ENCODE measurements at places on chromosomes 16 and 17.
A peak's percentile ranks its signal among the peaks of the same experiment; 100 is the strongest.

DNA sequence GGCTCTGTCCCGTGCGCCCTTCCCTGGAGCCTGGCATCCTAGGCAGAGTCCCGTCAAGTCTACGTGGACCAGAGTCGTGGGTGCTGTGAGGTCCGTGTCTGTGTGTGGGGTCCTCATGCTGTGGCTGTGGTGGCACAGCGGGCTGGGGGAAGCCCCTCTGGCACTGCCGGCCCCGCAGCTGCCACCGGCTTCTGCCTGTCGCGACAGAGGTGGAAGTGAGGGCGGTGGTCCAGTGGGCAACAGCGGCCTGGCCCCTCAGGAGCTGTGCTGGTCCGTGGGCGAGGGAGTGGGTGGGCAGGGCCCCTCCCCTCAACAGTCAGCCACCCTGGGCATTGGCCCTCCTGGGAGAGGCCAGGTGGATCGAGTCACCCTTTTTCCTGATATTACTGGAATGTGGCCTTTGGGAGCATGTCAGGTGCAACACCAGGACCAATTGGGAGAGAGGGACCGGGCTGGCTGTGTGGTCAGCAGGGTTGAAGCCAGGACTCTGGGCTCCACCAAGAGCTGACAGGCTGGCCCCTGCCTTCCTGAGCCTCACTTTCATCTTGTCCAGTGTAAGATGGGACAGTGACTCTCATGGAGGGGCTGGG lies 11.9 kb downstream of the BAIAP2 start:
- peaks cover 83% of the 10 kb centered on the region for H3K4me1 ChIP-seq
- peak overlapping the region; percentile 7 for H3K27ac ChIP-seq
- no peaks in the 10 kb centered on the region for H3K36me3 ChIP-seq

DNA sequence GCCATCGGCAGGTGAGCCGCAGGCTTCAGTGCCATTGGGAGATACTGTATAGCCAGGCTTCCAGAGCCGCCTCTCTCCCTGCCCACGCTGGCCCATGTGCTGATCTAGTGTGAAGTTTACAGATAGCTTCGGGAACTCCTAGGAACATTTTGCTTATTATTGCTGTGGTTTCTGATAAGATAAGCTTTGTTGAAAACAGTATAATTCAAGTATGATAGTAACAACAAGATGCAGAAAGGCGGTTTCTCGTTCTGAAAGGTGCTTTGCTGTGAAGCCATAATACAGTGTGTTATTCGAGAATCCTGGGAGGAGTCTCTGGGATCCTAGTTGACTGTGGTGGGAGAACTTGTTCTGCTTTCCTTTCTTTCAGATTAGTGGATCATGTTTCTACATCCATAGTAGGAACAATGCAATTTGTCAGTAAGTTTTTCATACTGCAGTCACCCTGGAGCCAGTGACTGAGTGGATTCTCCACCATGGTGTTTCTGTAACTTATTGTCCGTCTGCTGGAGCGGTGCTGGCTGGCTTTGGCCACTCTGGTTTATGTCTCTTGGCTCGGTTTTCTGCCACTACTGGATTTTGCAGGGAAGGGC lies 31.5 kb downstream of the RAB11FIP3 start:
- no peak for DNase-seq
- no peak overlapping the region for H3K4me3 ChIP-seq
- H3K36me3 ChIP-seq = peaks cover 3% of the 10 kb centered on the region

DNA sequence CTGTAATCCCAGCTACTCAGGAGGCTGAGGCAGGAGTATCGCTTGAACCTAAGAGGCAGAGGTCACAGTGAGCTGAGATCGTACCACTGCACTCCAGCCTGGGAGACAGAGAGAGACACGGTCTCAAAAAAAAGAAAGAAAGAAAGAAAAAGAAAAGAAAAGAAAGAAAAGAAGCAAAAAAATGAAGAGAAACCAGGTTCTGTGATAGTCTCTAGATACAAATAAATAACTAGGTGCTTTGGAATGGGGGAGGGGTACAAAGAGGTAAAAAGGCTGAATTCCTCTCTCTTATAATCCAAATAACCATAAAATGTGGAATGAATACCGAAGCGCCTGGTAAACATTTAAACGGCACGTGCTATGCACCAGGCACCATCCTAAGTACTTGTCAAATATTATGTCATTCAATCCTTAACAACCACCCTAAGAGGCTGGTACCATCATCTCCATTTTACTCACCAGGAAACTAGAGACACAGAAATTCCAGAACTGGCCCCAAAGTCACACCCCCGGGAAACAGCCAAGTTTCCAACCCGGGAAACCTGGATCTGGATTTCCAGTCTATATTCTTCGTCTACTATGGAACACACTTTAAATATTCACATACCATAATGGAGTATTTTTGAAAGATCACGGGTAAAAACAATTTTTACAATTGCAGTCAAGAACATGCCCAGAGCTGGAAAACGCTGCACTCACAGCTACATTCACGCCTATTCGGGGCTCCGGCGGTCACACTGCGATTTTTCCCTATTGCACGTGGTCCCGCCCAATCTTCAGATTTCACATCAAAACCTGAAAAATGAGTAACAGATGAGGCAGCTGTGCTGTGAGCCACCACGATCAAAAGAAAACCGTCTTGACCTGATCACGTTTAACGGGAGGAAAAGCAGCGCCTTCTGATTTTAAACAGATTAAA lies 10.5 kb downstream of the NXN start:
- H3K4me3 ChIP-seq = peak overlapping the region; percentile 27
- peaks cover 20% of the 10 kb centered on the region for H3K4me1 ChIP-seq
- no peak for DNase-seq
- peak overlapping the region; percentile 14 for H3K27ac ChIP-seq

DNA sequence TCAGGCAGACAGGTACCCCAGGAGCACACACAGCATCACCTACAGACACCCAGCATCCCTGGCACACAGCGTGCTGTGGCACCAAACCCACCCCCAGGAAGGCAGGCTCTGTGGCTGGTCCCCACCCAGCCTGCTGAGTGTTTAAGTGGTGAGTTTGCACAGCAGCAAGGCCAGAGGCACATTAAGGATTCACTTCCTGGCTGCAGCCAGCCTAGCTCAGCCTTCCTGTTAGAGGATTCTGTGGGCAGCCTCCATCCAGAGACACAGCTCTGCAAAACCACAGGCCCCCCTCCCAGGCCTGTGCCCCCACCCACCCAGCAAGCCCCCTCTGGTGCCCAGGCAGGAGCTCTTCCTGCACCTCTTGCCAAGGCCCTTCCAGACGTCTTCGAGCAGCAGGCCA lies 36.1 kb upstream of the PHB1 start:
- H3K4me1 ChIP-seq = no peaks in the 10 kb centered on the region
- no peak for DNase-seq
- H3K27ac ChIP-seq = no peak overlapping the region
- H3K4me3 ChIP-seq = no peak overlapping the region
- no peaks in the 10 kb centered on the region for H3K27me3 ChIP-seq

DNA sequence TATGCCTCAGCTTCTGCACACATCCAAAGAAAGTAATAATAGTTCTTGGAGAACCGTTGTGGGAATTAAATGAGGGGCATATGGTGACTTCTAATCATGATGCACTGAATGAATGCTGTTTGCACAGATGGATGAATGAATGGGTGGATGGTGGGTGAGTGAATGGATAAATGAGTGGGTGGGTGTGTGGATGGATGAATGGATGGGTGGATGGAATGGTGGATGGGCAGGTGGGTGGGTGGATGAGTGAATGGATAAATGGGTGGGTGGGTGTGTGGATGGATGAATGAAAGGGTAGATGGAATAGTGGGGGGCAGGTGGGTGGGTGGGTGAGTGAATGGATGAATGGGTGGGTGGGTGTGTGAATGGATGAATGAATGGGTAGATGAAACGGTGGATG lies 44.9 kb upstream of the FOXF1 start:
- H3K36me3 ChIP-seq = no peaks in the 10 kb centered on the region
- H3K27me3 ChIP-seq = no peaks in the 10 kb centered on the region
- no peak for DNase-seq
- peaks cover 5% of the 10 kb centered on the region for H3K4me1 ChIP-seq

GRCh38 chr17:31806921-31807320 lies 52.1 kb downstream of the COPRS start:
- no peaks in the 10 kb centered on the region for H3K4me1 ChIP-seq
- no peaks in the 10 kb centered on the region for H3K27me3 ChIP-seq
- H3K27ac ChIP-seq = no peak overlapping the region
- no peak for DNase-seq
- H3K36me3 ChIP-seq = no peaks in the 10 kb centered on the region

GRCh38 chr17:2709183-2709661 lies 2.3 kb downstream of the CLUH start:
- H3K27me3 ChIP-seq = no peaks in the 10 kb centered on the region
- peaks cover 63% of the 10 kb centered on the region for H3K4me1 ChIP-seq
- H3K27ac ChIP-seq = peak overlapping the region; percentile 80
- peaks cover under 1% of the 10 kb centered on the region for H3K36me3 ChIP-seq
- no peak overlapping the region for H3K4me3 ChIP-seq
- no peak for DNase-seq

DNA sequence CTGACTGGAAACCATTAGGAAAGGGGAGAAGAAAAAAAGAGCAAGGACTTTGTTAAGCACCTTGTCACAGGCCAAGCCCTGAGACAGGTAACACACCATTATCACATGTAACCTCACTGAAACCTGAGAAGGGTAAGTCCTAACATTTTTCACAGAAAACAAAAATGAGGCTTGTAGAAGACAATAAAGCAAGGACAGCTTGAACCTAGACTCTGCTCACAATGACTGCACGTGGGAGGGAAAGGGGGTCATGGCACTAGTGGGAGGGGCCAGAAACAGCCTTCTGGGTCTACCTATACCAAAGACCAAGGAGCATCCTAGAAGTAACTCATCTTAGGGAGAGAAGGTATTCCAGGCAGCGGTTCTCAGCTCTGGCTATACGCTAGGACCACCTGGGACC lies 7.5 kb downstream of the TK2 start:
- H3K27ac ChIP-seq = no peak overlapping the region
- H3K4me3 ChIP-seq = no peak overlapping the region
- H3K27me3 ChIP-seq = no peaks in the 10 kb centered on the region

DNA sequence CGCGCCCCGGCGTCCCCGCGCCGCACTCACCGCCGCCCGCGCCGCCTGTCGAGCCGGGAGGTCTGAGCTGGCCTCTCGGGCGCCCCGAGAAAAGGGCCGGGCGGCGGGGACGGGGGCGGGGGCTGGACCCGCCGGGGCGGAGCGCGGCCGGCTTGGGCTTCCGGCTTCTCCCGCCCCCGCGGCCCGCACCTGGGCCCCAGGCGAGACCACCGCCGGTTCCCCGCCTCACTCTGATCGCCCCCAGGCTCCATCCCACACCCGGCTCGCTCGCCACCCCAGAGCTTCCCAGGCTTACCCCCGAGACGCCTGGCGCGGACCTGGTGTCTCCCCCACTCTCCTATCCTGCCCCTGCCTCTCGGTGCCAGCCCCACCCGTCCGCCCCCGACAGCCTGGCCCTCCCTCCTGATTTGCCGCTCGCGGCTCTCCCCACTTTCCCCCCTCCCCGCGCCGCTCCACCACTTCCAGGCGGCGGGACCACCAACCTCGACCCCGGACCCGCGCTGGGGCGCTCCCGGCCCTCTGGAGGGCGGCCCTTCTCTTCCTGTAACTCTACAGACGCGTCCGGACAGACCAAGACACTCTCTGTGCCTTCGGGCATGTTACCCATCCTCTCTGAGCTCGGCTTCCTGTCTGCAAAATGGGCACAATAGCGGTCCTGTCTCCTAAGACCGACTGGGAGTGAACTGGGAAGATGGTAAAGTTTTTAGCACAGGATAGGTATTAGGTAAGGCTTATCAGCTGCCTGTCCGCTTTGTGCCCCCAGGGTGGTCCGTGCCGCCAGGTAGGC lies at the start of gene LITAF:
TSS of gene LITAF (minus strand) at position 64 of the 787 bp plus-strand sequence. CDS start 30,189 bp downstream, outside the sequence.
- H3K4me3 ChIP-seq = peak within 1 kb of the TSS; percentile 93
- H3K27ac ChIP-seq = peak within 1 kb of the TSS; percentile 99
- H3K27me3 ChIP-seq = no peaks in the 10 kb centered on the region
- H3K4me1 ChIP-seq = peaks cover 36% of the 10 kb centered on the region
- DNase-seq = no peak

DNA sequence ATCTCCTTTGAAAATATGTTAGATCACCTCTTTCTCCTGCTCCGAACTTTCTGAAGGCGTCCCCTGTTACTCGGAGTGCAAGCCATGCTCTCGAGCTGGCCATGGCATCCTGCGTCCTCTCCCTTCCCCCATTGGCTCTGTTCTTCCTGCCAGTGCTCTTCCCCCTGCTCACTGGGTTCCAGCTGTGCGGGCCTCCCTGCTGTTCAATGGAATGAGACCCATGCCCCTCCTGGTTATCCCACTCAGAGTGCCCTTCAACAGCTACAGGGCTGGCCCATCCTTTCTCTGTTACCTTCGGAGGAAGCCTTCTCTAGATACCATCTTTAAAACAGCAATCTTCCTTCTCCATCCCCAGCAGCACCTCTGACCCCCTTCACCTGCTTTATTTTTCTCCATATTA lies 504.3 kb downstream of the MAF start:
- H3K36me3 ChIP-seq = no peaks in the 10 kb centered on the region
- no peak for DNase-seq
- no peaks in the 10 kb centered on the region for H3K4me1 ChIP-seq
- H3K27ac ChIP-seq = no peak overlapping the region
- no peak overlapping the region for H3K4me3 ChIP-seq

DNA sequence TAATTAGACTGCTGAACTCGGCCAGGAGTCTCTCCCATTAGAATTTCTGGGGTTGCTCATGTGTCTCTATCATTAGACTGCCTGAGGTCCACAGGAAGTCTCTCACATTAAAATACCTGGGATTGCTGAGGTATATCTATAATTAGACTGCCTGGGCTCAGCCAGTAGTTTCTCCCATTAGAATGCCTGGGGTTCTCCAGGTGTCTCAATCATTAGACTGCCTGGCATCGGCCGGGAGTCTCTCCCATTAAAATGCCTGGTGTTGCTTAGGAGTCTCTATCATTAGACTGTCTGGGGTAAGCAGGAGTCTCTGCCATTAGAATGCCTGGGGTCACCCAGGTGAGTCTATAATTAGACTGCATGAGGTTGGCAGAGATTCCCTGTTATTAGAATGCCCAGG lies 2233.4 kb downstream of the TP53TG3F start:
- no peak for DNase-seq
- no peak overlapping the region for H3K4me3 ChIP-seq
- no peaks in the 10 kb centered on the region for H3K4me1 ChIP-seq
- no peaks in the 10 kb centered on the region for H3K27me3 ChIP-seq

DNA sequence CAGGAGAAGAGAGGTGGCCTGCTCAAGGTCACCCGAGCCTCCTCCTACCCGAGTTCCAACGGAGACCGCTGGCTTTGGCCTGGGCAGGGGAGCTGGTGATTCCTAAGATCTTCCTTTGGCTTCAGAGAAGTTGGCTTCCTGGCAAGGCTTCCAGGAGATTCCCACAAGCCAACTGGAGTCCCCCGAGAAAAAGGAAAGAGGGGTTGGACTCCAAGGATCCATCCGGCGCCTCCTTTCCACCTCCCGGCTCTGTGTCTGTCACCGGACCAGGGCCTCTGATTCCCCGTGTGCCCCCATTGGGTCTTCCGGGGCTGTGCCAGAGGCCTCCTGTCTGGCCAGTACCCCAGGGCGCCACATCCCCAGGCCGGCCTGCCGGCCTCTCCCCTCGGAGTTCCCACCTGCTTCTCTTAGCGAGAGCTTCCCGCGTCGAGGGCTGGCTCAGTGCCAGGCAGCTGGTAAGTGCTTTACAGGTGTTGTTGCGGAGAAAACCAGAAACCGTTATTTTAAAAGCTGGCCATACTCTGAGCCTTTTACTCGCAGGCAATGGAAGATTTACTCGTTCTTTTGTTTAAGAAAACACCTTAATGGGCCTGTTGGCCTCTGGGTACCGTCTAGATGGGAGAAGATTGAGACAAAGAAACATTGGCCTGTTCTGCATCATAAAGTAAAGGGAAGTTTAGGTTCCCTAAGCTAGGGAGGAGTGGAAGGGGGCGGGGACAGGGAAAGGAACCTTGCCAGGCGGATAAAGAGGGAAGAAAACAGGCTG lies 258.4 kb upstream of the SDK2 start:
- H3K4me3 ChIP-seq = no peak overlapping the region
- H3K36me3 ChIP-seq = no peaks in the 10 kb centered on the region
- peak; percentile 96 for DNase-seq
- no peaks in the 10 kb centered on the region for H3K27me3 ChIP-seq
- H3K27ac ChIP-seq = no peak overlapping the region

GRCh38 chr16:81746566-81746965 lies 32.5 kb upstream of the PLCG2 start:
- H3K4me3 ChIP-seq = peak overlapping the region; percentile 38
- H3K27ac ChIP-seq = no peak overlapping the region
- DNase-seq = no peak
